ENCODE measurements at places on chromosomes 3 and 15. TPM values are rescaled to one million over a fixed set of nuclear protein-coding genes. Genes with fewer than 3 reads are reported as not detected.
A peak's percentile ranks its signal among the peaks of the same experiment; 100 is the strongest.

GRCh38 chr3:192875971-192876565, 41.6 kb downstream of the MB21D2 start:
- H3K36me3 ChIP-seq, result no peaks in the 10 kb centered on the region
- H3K27me3 ChIP-seq, result no peaks in the 10 kb centered on the region
- H3K27ac ChIP-seq, result no peak overlapping the region
- H3K4me1 ChIP-seq, result peaks cover under 1% of the 10 kb centered on the region
- DNase-seq, result no peak
- H3K4me3 ChIP-seq, result no peak overlapping the region

GRCh38 chr3:8320711-8321458, 180.7 kb upstream of the LMCD1 start:
- peaks cover 5% of the 10 kb centered on the region for H3K4me1 ChIP-seq
- H3K27ac ChIP-seq, result no peak overlapping the region
- DNase-seq, result no peak

GRCh38 chr3:23710555-23710954, 95.2 kb upstream of the UBE2E1 start:
- no peaks in the 10 kb centered on the region for H3K4me1 ChIP-seq
- no peaks in the 10 kb centered on the region for H3K36me3 ChIP-seq
- DNase-seq, result no peak
- peaks cover 2% of the 10 kb centered on the region for H3K27me3 ChIP-seq

GRCh38 chr3:144463911-144464310, 492.3 kb downstream of the DIPK2A start:
- DNase-seq, result no peak
- no peak overlapping the region for H3K27ac ChIP-seq
- no peaks in the 10 kb centered on the region for H3K4me1 ChIP-seq
- H3K27me3 ChIP-seq, result no peaks in the 10 kb centered on the region

The CFAP100 gene
- not detected for total RNA-seq

GRCh38 chr15:65979316-65979715, 110.0 kb downstream of the RAB11A start:
- no peak overlapping the region for H3K4me3 ChIP-seq
- no peaks in the 10 kb centered on the region for H3K36me3 ChIP-seq
- H3K4me1 ChIP-seq, result peaks cover 11% of the 10 kb centered on the region
- H3K27ac ChIP-seq, result no peak overlapping the region
- peaks cover 14% of the 10 kb centered on the region for H3K27me3 ChIP-seq
- DNase-seq, result no peak

DNA sequence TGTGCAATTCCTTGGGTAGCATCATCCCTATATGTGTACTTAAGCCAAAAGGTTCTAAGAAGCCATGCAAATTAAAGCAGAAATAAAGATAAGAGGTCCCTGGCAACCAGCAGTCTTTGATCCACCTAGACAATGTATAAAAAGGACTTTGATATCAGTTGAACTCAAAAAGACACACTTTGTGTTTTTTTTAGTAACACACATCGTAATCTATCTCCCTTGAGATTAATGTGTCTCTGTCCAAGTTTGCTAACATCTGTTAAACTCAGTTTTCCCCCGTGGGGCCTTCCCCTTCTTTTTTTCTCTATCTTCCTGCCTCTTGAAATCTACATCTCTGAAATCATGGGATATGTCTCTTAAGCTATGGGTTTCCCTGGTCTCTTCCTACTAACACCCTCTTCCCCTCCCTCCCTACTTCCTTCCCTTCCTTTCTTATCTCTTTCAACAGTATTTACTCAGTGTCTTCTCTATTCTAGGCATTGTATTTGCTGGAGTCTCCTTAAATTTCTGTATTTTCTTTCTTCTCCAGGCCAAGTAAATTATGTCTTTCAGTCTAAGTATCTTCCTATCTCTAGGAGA, 27.7 kb downstream of the ALDH1A2 start:
- H3K4me1 ChIP-seq, result no peaks in the 10 kb centered on the region
- no peak for DNase-seq
- H3K36me3 ChIP-seq, result no peaks in the 10 kb centered on the region
- H3K4me3 ChIP-seq, result no peak overlapping the region

DNA sequence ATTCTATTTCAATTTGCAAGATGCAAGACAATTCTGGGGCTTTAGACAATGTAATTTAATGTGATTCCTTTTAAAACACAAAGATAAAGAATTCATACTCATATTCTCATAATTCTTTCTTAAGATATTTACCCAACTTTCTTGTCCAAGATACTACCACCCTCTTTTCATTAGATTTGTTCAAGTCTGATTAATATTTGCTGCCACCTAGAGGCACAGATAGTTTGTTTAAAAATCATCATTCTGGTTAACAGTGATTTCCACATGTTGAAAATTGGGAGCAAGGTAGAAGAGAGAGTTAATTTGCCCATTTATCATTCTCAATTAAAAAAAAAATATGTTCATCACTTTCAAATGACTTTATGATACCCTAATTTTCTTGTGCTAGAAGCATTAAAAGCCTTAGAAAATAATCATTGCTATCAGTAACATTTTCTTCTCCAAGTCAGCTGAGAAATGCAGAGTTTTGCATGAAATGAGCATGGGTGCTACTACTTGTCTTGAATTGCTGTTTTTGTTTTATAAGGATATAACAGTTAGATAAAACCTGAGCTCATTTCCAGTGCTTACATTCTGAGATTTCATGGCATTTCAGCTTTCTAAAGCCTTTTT, 11.6 kb downstream of the TAMM41 start:
- H3K27me3 ChIP-seq, result no peaks in the 10 kb centered on the region
- H3K4me3 ChIP-seq, result no peak overlapping the region
- H3K36me3 ChIP-seq, result peaks cover 29% of the 10 kb centered on the region
- H3K27ac ChIP-seq, result no peak overlapping the region
- no peak for DNase-seq

The ZIC1 gene
- total RNA-seq, result not detected

DNA sequence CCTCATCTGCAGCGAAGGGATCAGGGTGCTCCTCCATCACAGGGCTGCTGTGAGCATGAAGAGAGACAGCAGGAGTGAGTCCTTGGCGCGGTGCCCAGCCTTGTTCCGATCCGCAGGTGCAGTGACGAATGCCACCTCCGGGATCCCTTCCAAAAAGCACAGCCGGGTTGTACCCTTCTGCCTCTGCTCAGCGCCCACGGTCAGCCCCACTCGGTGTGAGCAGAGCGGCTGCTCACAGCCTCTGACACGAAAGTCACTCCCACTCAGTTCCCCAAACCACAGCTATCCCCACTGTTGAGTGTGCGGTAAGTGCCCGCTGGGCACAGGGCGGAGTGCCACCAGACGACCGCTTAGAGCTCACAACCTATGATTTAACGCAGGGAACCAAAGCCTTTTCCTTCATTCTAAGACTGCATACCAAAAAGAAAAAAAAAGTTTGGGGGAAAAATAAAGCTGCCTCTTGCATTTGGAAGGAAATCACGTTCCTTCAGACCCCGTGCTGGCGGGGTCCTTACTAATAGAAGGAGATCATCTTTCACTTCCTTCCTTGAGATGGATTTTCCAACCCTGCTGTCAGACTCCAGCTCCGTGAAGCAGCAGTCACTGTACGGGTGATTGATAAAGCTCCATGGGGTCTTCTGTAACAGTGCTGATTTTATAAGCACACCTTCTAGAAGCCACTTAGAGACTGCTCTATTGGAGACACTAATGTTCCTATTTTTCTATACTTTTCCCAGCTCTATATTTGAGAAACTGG, 34.7 kb upstream of the TUBGCP5 start:
- no peaks in the 10 kb centered on the region for H3K4me1 ChIP-seq
- H3K36me3 ChIP-seq, result no peaks in the 10 kb centered on the region
- DNase-seq, result no peak
- peaks cover 12% of the 10 kb centered on the region for H3K27me3 ChIP-seq
- no peak overlapping the region for H3K4me3 ChIP-seq

GRCh38 chr3:53023072-53023823, 22.6 kb downstream of the SFMBT1 start:
- no peaks in the 10 kb centered on the region for H3K36me3 ChIP-seq
- H3K27me3 ChIP-seq, result no peaks in the 10 kb centered on the region
- peaks cover 54% of the 10 kb centered on the region for H3K4me1 ChIP-seq
- no peak overlapping the region for H3K4me3 ChIP-seq
- DNase-seq, result no peak

- no peaks in the 10 kb centered on the region for H3K4me1 ChIP-seq
- DNase-seq, result no peak
- H3K27me3 ChIP-seq, result no peaks in the 10 kb centered on the region
Observed at GRCh38 chr3:197125636-197126035, 96.0 kb upstream of the MELTF start.

DNA sequence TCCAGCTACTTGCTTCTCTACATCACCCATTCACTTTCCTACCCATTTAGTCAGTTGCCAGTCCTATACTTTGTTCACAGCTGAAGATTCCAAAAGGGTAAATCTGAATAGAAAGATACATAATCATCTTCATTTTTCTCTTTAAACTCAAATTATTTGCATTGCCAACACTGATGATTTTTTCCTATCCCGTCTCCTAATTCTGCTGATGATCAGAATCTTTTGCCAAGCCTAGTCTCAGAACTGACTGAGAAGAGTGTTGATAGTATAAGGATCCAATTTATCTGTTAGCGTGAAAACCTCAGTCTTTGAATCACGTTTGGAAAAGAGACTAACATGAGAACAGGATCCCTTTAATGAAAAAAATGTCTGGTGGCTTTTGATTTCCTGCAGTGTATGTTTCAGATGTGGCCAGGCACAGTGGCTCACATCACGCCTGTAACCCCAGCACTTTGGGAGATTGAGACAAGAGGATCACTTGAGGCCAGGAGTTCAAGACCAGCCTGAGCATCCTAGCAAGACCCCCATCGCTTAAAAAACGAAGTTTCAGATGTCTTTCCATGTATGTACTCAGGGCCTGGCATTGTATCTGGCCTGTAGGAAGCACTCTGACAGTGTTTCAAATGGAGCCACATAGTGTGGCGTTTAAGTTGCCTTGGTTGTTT, 169.4 kb downstream of the KLHL25 start:
- peaks cover 43% of the 10 kb centered on the region for H3K4me1 ChIP-seq
- H3K4me3 ChIP-seq, result no peak overlapping the region
- H3K36me3 ChIP-seq, result peaks cover 10% of the 10 kb centered on the region
- H3K27me3 ChIP-seq, result no peaks in the 10 kb centered on the region
- H3K27ac ChIP-seq, result no peak overlapping the region

The CD96 gene
- total RNA-seq, result 52.7 TPM

GRCh38 chr3:143608966-143609365, 239.3 kb downstream of the SLC9A9 start:
- H3K4me3 ChIP-seq, result no peak overlapping the region
- no peak for DNase-seq
- H3K27ac ChIP-seq, result no peak overlapping the region
- no peaks in the 10 kb centered on the region for H3K4me1 ChIP-seq

GRCh38 chr15:68209735-68210408, 4.7 kb upstream of the CALML4 start:
- no peak overlapping the region for H3K4me3 ChIP-seq
- peak overlapping the region; percentile 24 for H3K27ac ChIP-seq
- no peaks in the 10 kb centered on the region for H3K27me3 ChIP-seq
- DNase-seq, result peak; percentile 61
- peaks cover 27% of the 10 kb centered on the region for H3K4me1 ChIP-seq

The P2RY12 gene
- total RNA-seq, result not detected

- H3K4me1 ChIP-seq, result peaks cover 47% of the 10 kb centered on the region
- H3K27ac ChIP-seq, result peak overlapping the region; percentile 89
- peak overlapping the region; percentile 95 for H3K4me3 ChIP-seq
- peak; percentile 22 for DNase-seq
- no peaks in the 10 kb centered on the region for H3K27me3 ChIP-seq
Observed at GRCh38 chr15:42549032-42549491, 424 bp downstream of the HAUS2 start.

The CCDC191 gene
- total RNA-seq, result 2.0 TPM

The PODXL2 gene
- 0.98 TPM for total RNA-seq

GRCh38 chr3:69201658-69202057, 79.3 kb upstream of the LMOD3 start:
- DNase-seq, result no peak
- H3K4me1 ChIP-seq, result peaks cover 76% of the 10 kb centered on the region
- H3K27me3 ChIP-seq, result no peaks in the 10 kb centered on the region
- no peak overlapping the region for H3K27ac ChIP-seq

The HIGD1A gene
- total RNA-seq, result 57.1 TPM

DNA sequence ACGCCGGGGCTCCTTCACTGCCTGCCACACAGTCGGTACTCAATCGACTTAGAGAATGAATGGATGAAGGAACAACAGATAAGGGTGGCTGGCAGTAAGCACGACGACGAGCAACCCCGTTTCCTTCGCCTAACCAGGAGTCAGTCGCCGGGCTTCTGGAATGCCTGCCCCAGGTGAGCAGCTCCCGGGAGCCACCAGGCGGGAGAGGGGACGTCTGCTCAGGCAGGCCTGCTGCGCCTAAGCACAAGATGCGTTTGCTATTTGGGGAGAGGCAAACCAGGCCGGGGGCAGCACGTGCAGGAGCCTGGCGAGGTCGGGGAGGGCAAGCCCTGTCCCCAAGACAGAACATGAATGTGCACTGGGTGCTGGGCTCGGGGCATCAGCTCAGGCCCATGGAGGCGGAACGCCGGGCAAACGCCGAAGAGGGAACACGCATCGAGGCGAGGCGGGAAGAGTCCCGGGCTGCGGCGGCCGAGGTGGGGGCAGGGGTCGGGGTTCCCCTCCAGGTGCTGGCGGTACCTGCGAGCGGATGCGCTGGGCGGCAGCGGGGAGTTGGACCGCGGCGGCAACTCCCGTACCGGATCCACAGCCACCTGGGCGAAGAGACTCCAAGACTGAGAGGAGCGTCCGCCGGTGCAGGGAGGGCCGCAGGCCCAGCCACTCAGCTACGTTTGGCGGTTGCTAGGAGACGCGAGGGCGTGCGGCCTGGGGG, at the start of gene CFAP92:
TSS of gene CFAP92 (minus strand) at position 616 of the 712 bp plus-strand sequence. CDS start 772 bp downstream, outside the sequence.
- H3K27me3 ChIP-seq, result no peaks in the 10 kb centered on the region
- peaks cover 25% of the 10 kb centered on the region for H3K4me1 ChIP-seq
- no peak within 1 kb of the TSS for H3K27ac ChIP-seq
- peak; percentile 95 for DNase-seq
- no peaks in the 10 kb centered on the region for H3K36me3 ChIP-seq

The MORC1 gene
- total RNA-seq, result not detected

The GALNT15 gene
- not detected for total RNA-seq

DNA sequence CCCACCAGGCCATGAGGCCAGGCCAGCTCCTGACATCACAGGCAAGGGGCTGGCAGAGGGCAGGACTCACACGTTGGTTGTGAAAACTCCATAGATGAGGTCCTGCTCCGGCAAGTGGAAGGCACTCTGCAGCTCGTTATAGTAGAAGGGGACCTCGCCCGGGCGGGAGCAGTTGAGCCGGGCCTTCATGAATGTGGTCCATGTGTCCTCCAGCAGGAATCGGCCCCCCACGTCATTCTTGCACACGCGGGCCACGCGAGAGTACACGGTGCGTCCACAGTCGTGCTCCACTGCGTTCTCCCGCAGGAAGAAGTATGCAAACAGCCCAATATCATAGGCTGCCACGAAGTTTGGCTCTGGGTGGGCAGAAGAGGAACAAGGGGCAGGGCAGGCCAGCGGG, 101.2 kb downstream of the SEMA5B start:
- no peak overlapping the region for H3K4me3 ChIP-seq
- H3K27ac ChIP-seq, result no peak overlapping the region
- no peaks in the 10 kb centered on the region for H3K36me3 ChIP-seq
- no peaks in the 10 kb centered on the region for H3K4me1 ChIP-seq
- no peak for DNase-seq

GRCh38 chr3:41893977-41894376, 67.9 kb downstream of the ULK4 start:
- no peaks in the 10 kb centered on the region for H3K27me3 ChIP-seq
- peak; percentile 23 for DNase-seq
- no peak overlapping the region for H3K4me3 ChIP-seq
- no peak overlapping the region for H3K27ac ChIP-seq
